ENCODE measurements at places on chromosomes 3 and 15. TPM values are rescaled to one million over a fixed set of nuclear protein-coding genes. Genes with fewer than 3 reads are reported as not detected.

PLA2G4B gene
- total RNA-seq: 1.4 TPM

GTF2A2 gene
- 30.8 TPM for total RNA-seq

TUSC7 gene
- not detected for total RNA-seq

ZNF860 gene
- total RNA-seq: not detected

FBXW12 gene
- not detected for total RNA-seq

RTP3 gene
- total RNA-seq: not detected

CALML4 gene
- total RNA-seq: 2.4 TPM

PLXND1 gene
- total RNA-seq: 83.0 TPM

TERC gene
- 59.7 TPM for total RNA-seq

TLR9 gene
- total RNA-seq: not detected

DNA sequence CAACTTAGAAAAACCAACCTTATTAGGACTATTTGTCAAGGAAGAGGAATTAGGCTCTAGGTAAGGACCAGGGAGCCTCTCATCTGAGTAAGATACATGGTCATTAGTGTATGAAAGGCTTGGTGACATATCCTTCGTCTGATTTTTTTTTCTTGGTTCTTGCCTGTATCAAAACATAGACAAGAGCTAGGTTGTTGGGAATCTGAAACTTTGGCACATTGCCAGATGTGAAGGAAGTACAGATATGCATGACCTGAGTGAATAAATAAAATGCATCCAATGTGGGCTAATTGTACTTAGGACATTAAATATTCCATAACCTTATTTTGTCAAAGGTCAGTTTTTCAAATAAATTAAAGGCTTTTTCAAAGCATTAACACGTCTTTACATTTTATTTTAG, 151.8 kb downstream of the SYNPR start:
- no peak for DNase-seq

- peak; percentile 19 for DNase-seq
Measured at GRCh38 chr3:105417525-105418289, 51.0 kb downstream of the ALCAM start.

DNA sequence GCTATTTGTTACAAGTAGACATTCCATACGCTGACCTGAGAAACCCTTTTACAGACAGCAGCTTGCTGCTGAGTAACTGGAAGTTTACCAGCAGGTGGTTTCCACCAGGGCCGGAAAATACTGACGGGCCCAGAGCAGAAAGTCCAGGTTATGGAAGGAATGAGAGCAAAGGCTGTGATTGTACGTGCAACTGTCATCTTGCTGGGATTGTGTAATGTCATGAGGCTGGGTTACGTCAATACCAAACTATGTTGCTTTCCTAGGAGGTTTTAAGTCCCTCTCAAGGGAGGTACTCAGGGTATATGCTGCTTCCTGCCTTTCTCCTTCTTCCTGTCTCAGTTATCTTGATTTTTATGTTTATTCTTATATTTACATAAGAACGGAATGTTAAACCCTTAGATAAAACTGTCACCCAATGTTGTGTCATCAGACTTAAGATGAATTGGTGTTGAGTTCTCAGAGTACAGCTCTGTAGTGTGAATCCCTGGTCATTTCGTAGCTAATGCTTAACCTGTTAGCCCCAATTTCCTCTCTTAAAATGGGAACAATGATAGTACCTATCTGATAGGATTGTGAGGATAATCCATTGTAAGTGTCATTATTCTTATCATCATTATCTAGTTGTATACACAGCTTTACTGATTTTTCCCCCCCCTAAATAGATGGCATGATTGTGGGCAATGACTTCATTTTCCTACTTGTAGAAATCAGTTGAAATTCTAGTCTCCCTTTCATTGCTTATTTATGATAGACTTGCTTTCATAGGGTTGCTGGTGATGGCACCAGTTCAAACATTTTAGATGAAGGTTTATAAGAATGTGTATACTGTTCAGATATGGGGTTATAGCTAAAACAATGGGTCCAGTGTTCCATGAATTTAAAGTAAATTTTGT, 101.4 kb downstream of the FNDC3B start:
- DNase-seq: peak; percentile 90

- no peak for DNase-seq
Measured at GRCh38 chr3:55570271-55570711, 83.2 kb upstream of the WNT5A start.

- no peak for DNase-seq
Measured at GRCh38 chr3:193777524-193777923, 184.5 kb downstream of the OPA1 start.

- DNase-seq: peak; percentile 36
Measured at GRCh38 chr3:55434789-55435188, 52.3 kb downstream of the WNT5A start.

DNA sequence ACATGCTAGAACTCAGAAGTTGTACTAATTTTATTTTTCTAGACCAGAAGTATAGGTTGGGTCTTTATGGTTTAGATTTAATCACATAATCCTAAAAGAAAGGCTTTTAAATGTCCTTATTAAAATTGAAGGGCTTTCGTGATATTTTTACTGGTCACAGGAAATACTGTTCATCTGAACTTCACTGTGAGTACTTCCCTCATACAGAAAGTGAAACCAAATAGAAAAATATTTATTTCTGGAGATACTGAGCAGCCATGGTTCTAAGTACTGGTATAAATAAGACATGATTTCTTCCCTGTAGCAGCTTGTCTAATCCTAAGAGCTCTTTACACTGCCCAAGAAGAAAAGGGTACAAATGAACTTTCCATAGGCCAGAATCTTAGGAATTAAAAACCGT, 2.0 kb downstream of the SNRK start:
- peak; percentile 67 for DNase-seq

DNA sequence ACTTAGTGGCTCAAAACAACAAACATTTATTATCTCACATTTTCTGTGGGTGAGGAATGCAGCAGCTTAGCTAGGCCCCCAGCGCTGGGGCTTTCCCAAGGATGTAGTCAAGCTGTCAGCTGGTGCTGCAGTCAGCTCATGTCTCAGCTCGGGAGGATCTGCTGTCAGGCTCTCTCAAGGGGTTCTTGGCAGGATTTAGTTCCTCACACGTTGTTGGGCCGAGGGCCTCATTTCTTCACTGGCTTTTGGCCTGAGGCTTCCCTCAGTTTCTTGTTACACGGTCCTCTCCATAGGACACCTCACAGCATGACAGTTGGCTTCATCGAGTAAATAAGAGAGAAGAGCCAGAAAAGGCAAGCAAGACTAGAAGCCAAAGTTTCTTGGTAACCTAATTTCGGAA, 13.7 kb upstream of the U2SURP start:
- DNase-seq: peak; percentile 29

GRCh38 chr3:190809351-190809750, 53.1 kb downstream of the GMNC start:
- DNase-seq: no peak

GRCh38 chr3:16552757-16553156, 39.3 kb upstream of the RFTN1 start:
- DNase-seq: no peak

DNA sequence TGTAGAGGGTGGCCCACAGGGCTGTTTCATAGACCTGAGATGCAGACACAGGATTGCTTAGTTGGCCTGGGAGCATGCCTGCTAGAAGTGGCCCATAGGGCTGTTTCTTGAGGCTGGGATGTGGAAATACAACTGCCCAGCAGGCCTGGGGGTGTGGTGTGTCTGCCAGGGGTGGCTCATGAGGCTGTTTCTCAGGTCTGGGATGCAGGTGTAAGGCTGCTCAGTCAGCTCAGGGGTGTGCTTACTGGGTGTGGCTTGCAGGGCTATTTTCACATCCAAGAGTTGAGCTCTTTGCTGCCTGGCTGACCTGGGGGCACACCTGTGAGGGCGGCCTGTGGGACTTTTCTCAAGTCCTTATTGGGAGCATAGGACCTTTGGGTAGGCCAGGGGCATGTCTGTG, 131.3 kb downstream of the DOCK3 start:
- no peak for DNase-seq

GRCh38 chr3:164332831-164333802, 745.2 kb downstream of the SI start:
- no peak for DNase-seq
